ENCODE measurements at places on chromosomes 2 and 18.

GRCh38 chr2:160227293-160227915 lies 27.3 kb upstream of the ITGB6 start:
- no peak for DNase-seq

DNA sequence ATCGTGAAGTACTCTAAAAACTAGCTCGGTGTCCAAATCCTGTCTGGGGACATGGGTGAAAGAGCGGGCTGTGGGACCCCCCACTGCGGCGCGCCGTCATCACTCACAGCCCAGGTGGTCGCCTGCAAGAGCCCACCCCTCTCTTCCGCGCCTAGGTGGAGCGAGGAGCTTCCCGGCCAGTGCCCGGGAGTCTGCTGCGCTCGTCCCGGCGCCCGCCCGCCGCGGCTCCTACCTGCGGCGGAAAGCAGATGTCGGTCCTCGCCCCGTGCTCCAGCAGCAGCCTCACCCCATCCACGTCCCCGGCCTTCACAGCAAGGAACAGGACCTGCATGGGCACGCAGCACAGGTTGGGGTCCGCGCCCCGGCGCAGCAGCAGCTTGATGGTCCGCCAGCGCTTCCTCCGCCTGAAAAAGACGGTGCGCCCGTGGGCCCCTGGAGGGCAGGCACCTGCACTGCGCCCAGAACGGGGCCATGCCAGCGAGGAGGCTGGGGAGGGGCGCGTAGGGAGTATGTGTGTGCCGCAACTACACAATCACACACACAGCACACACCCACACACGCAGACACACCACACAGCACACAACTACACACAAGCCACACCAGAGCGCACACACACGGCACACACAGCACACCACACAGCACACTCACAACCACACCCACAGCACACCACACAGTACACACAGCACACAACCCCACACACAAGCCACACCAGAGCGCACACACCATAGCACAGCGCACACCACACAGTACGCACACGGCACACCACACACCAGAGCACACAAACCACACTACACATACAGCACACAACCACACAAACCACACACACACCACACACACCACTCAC lies 37.4 kb downstream of the ANKMY1 start:
- no peak for DNase-seq

- no peak for DNase-seq
These were observed 8.4 kb downstream of the FHL2 start for GRCh38 chr2:105390454-105390853.

DNA sequence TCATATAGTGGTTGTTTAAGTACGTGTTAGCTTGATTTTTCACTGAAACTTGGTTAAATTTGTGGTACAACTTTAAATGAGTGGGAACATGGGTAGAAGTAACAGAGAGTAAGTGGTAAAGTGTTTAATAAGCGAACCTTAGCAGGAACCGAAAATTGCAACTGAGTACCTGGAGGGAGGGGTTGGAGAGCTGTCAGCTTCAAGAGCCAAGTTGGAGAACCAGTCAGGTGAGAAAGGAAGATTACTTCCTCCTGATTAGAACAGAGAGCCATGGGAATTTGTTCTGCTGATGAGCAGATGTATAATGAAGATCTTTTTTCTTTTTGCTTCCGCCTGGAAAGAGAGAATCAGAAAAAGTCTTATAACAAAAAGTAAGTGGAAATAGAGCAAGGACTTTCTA lies 158.4 kb upstream of the CDH7 start:
- DNase-seq, result no peak

- DNase-seq, result no peak
These were observed 203.2 kb downstream of the SH3RF3 start for GRCh38 chr2:109331896-109332848.

GRCh38 chr2:239234191-239235175 lies 166.3 kb downstream of the HDAC4 start:
- DNase-seq, result no peak

Data from stimulated activated CD8-positive, alpha-beta memory T cell treated with anti-CD3 and anti-CD28 coated beads, Interleukin-12 subunit alpha, Interleukin-12 subunit beta, amount 100 ng/mL, for 4 hours (primary cell).